ENCODE measurements at places on chromosomes 5 and 9.

DNA sequence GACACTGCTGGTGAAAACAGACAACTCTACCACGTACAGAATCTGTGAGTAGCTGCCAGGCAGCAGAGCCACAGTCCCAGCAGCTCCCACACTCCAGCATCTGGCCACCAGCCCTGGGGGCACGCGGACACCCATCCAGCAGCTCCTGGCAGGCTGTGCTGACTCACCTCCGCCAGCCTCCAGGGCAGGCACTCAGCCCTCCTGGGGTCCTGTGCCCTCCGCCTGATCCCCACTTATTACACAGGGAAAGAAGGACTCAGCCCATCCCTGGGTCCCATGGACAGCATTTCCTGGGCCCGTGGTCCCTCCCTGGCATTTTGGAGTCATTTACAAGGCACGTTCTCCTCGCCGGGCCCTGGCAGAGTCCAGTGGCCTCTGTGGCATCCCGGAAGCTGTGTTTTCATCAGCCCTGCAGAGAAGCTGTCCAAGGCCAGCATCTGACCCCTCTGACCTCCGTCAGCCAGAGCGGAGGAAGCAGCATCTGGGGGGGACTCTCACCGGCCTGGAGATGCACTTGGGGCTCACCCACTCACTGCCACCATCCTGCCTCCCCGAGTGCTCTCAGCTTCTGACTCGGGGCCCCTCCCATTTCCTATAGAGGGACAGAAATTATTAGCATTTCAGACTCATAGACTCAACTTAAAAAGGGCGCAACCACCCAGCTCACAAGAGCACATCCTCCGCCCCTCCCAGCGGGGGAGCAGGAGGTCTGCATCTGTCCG lies 21.6 kb downstream of the PAEP start:
- no peak for DNase-seq

- no peak for DNase-seq
Observed at GRCh38 chr5:142115937-142116614, 7.5 kb downstream of the NDFIP1 start.

GRCh38 chr9:69175486-69175885 lies 1.4 kb downstream of the TJP2 start:
- DNase-seq = no peak

- no peak for DNase-seq
Observed at GRCh38 chr5:147510885-147511284, 1.0 kb upstream of the DPYSL3 start.

DNA sequence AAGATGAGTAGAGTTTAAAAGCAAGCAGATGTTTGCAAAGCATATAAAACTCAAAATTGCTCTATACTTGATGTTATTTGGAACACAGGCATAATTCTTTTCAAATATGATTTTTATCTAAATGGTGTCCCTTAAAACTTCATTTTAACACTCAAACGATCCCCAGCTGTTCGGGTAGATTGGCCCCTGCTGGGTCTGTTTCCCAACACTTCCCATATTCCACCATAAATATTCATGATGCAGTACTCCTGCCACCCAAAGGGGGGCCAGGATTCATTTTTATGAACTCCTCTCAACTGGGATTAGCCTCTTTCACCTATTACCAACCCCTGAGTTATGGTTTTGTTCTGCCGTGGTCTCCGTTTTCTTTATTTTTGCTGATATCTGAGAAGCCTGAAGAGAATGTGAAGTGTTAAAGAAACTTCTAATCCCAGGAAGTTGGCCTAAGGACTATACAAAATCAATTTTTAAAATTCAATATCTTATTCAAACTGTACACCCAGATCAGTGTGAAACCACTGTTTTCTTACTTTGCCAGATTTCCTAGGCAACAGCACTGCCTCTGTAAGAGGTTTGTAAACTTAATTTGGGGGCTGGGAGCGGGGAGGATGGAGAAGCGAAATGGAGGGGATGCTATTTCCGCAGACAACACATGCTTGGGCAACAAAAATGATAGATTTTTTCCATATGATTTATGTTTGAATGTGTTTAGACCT lies 384.1 kb downstream of the DMRT2 start:
- no peak for DNase-seq
